RPMI7951 (cell line): ENCODE measurements at places on chromosomes 7 and 10.

DNA sequence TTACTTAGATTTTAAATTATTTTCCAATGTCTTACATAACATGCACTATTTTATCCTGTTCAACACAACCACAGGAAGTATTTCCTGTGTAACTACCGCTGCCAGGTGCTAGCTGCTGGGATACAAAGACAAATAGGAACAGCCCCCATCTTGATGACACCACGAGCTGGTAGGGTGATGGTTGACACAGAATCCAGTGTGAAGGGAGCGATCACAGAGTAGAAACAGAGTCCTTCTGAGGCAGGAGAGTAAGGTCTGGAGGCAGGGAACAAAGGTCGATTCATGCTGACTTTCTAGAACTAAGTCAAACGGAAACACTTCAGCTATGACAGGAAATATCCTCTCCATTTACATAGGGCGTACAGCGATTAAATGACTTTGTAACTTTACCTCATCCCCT, 232.3 kb downstream of the ADAM12 start:
- DNase-seq: no peak

DNA sequence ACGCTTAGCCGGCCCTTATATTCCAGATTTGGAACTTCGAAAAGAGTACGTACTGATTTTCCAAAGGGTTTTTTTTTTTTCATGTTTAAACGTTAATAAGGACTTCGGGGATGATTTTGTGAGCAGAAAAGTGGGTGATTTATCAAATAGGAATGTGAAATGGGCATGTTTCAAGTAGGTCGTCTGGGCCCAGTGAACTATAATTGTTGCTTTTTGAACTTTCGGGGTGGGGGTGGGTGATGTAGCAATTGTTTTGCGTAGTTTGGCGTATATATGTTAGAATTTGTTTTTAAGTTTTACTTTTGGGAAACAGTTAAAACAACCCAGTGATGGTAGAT, 299 bp upstream of the PBLD start:
- DNase-seq: no peak

DNA sequence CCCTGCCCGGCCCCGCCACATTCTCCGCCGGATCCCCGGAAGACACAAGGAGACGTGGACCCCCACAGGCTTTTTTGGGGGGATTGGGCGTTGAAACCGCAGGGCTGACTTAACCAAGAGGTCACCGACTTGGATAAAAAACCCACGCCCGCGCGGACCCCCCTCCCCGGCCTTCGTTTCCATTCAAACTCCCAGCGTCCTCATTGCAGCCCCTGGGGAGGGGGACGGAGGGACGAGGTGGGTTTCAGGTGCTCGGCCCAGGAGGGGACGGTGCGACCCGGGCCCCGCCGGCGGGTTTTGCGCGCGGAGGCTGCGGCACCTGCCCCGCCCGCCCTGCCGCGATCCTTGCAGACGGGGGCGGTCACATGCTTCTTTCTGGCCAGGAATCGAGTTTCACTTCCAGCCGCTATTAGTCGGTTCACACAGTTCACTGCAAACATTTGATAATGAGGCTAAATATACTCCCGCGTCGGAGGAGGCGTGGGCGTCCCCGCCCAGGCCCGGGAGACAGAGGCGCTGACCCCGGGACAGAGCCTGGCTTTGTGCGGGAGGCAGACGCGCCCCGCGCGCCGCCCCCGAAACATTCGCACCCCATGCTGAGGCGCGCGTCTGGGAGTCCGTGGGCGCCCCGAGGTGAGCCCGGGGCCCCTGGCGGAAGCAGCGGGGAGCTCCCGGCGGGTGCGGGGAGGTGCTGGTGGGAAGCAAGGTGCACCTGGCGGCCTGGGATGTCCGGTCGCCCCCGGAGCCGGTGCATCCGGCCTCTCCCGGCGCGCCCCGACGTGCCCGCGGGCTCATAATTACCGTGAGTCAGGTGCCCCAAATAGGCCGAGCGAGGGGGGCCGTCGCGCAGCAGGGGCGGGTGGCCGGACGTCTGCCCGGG, 2.7 kb upstream of the PDGFA start:
- peak; percentile 65 for DNase-seq

DNA sequence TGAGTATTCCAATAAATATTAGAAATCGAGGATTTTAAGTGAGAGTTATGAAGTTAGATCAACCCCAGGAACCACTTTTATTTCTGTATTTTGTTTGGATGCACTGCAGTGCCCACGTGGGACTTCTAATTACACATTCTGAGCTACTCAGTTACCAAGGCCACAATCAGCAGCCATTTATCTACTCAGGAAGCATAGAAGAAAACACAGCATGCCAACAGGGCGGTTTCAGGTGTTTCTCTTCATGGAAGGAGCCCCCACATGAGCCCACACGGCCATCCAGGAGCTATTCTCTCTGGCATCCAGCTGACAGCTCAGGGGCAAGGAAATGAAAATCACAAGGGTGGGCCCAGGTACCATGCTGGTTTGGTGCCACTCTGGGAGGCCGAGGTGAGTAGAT, 266.5 kb upstream of the MKLN1 start:
- no peak for DNase-seq
